ENCODE measurements at places on chromosomes 1 and 21.

GRCh38 chr1:113405573-113405972 is 15.3 kb downstream of the MAGI3 start:
- no peak for DNase-seq

GRCh38 chr1:42767510-42768000 is 506 bp downstream of the C1orf50 start:
- DNase-seq, result peak; percentile 5

GRCh38 chr1:3910049-3910731 is 10.1 kb upstream of the C1orf174 start:
- DNase-seq, result no peak

- no peak for DNase-seq
Observed at GRCh38 chr1:51833700-51834099, 44.8 kb downstream of the NRDC start.
